Cardiac septum (tissue), 1 donor: ENCODE measurements at places on chromosomes 12 and 14. TPM values are rescaled to one million over a fixed set of nuclear protein-coding genes. Genes with fewer than 3 reads are reported as not detected.

GRCh38 chr12:31362115-31362758, 36.3 kb upstream of the SINHCAF start:
- no peak for DNase-seq

KRT79 gene
- total RNA-seq, result not detected

ARG2 gene
- total RNA-seq, result 1.6 TPM

GRCh38 chr12:128761379-128761790, 62.4 kb downstream of the SLC15A4 start:
- DNase-seq, result no peak

PLA2G1B gene
- not detected for total RNA-seq
